Adrenal gland (tissue), 19 donors: ENCODE measurements at places on chromosomes 1 and 21. TPM values are rescaled to one million over a fixed set of nuclear protein-coding genes. Genes with fewer than 3 reads are reported as not detected.

DNA sequence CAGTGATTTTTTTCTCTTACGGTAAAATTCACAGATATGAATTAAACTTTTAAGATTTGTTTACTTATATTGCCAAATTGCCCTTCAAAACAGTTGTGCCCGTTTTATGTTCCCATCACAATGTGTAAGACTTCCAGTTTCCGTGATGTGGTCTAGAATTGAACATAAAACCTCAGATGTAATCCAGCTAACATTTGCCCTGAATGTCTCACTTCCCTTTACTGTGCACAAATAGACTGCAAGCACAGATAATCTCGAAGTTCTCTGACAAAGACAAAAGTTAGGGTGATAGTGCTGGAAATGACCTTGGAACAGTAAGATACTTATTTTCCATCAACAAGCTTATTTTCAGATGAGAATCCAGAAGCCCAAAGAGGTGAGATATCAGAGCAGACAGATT, 177.5 kb downstream of the ZZZ3 start:
- no peak for DNase-seq

RNU1-3 gene
- not detected for polyA plus RNA-seq

CLCA2 gene
- polyA plus RNA-seq: 0.13 TPM

KCNC4 gene
- polyA plus RNA-seq: 10.5 TPM

GRCh38 chr21:26840912-26841311, 4.3 kb downstream of the ADAMTS1 start:
- peak; percentile 70 for DNase-seq

SMIM1 gene
- polyA plus RNA-seq: 22.0 TPM

DNA sequence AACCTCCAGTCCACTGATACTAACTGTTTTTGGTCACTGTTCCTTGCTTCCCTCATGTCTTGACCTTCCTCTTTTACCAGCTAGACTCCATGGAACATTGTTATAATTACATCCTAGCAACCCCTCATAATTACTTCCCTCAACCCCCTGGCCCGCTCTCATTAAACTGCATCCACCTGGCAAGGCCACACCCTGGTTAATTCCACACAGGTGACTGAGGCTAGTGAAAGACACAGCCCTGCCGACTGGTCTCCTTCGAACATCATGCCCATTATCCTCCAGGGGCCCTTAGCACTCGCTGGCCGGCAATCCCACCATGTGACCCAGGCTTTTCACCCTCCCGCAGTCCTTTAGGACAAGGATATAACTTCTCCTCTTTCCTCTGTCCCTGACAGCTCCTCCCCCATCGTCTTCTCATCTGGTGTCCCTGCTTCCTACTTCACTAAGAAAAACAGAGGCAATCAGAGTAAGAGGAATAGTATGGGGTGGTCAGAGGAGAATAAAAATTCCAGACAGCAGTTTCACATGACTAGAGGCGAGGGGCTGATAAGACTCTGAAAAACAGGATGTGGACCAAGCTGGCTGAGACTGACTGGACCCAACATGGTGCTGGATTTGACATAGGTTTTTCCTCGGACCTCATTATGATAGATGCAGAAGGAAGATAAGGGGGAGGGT, 8.8 kb upstream of the TENT5B start:
- no peak for DNase-seq

DNA sequence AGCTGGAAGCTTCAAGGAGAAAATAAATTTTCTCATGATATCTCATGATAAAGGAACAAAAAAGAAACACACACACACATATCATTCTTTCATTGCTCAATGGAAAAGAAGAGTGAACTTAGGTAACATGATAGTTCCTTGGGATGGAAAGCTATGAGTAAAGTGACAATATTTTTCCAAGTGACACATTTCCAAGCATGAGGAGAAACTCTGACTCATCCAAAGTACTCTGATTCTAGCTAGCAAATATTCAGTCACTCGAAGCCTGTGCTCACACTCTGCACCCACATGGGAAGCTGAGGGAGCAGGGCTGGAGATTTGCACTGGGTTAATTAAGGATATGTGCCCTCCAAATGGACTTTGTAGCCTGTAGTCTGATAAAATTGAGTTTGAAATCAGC, 222.4 kb downstream of the LRRC40 start:
- DNase-seq: no peak

DNA sequence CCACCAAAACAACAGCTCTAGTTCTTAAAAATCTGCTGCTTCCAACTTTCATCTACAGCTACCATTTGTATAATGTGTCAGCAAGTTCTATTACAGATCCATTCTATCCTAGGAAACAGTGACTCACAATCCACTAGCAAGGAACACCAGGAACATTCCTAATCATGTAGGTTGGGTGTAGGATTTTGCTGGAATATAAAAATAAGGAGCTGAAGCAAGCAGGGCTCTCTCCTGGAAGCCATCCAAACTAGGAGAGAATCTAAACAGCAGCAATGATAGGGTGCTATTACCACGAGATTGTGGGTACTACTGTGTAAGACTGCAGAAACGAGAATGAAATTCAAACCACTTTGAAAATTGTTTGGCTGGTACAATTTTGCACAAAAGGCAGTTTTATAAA, 135.0 kb downstream of the PTPN14 start:
- no peak for DNase-seq
